ENCODE measurements at places on chromosomes 11 and 22.

GRCh38 chr11:28636033-28636432, 527.8 kb downstream of the METTL15 start:
- no peak for DNase-seq

DNA sequence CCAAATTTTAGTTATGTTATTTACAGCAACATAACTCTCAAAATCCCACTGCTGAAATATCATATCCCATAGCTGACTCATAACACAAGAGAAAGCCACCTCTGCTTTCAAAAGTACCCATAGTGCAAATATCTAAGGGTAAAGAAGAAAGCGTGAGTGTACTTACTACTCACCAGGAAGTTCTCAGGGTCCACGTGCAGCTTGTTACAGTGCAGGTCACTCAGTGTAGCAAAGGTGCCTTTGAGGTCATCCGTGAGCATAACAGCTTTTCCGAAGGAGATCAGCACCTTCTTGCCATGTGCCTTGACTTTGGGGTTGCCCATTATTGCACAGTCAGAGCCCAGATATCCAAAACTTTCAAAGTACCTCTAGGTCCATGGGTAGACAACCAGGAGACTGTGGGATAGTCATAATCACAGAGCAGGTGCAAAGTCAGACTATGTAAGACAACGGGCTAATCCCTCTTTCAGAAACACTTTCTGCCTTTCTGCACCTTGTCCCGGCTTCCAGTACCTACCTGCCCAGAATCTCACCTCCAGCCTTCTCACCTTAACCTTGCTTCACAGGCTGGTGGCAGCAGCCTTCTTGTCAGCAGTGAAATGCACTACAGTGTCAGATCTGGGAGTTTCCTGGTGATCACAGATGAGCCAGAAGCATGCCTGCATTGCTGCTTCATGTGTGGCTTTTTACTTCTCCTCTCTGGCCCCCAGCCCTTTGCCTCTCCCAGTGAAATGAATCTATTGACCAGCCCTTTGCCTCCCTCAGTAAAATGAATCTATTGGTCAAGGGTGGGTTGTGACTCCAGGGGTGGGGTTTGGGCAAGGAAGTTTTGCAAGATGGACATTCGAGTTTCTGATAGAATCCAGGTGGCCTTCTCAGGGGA, 6.5 kb downstream of the HBG1 start:
- no peak for DNase-seq

- DNase-seq, result no peak
Observed at GRCh38 chr22:44128958-44129618, 51.6 kb upstream of the PARVG start.

DNA sequence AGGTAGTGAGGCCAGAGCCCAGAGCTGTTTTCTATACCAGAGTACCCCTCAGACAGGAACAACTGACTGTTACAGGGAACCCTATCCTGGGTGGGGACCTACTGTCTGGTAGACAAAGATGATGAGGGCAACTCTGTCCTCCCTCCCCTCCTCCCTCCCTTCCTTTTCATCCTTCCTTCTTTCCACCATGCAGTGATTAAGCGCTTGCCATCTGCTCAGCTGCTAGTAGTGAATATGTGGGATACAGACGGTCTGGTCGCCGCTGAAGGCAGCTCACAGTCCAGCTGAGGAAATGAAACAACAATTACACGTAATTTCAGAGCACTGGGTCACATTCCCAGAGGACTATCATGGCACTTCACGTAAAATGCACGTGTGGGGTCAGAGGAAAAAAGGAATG, 597.1 kb downstream of the BUD13 start:
- no peak for DNase-seq

- no peak for DNase-seq
Observed at GRCh38 chr11:68565768-68566167, 105.2 kb downstream of the PPP6R3 start.

- DNase-seq, result no peak
Observed at GRCh38 chr11:45021001-45021400, 70.3 kb upstream of the TP53I11 start.

- no peak for DNase-seq
Observed at GRCh38 chr11:91086028-91086427, 863.2 kb upstream of the CHORDC1 start.

- DNase-seq, result no peak
Observed at GRCh38 chr11:117011541-117011898, 86.7 kb downstream of the SIK3 start.

DNA sequence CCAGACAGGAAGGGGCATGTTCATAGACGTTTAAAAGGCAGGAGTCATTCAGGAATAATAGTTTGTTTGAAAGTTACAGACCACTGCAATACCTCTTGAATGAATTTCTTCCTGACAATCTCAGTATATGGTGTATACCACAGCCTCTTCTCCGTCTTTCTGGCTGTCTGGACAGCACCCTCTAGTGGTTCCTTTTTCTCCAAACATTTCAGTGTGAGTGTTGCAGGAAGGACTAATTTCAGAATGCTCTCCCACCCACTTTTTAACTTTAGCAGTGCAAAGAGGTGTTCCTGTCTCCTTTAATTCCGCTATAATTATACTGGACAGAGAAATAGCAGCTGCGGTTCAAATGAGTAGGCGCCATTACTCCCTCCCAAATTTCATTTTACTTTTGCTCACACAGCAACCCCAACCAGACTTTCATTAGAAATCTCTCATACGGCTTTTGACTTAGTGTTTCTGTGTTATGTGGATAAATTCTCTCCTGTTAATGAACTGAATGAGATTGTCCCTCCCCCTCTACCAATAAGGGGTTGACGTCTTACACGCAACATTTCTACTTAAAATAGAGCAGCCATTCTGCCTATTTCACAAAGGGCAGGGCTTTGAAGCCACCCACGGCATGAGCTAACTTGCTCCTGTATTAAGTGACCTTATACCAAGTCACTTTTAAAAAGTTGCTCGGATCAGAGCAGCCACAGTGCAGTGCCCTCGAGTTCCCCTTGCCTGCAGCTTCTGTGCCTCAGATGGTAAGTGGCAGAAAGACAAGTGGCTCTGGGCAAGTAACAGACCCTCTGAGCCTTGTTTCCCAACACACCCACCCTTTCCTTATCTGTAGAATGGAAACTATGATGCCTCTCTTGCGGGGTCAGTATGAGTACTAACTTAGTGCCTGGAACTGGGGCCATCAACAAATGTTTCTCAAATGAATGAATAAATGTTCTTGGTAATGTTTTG, 368.6 kb downstream of the OPCML start:
- no peak for DNase-seq

DNA sequence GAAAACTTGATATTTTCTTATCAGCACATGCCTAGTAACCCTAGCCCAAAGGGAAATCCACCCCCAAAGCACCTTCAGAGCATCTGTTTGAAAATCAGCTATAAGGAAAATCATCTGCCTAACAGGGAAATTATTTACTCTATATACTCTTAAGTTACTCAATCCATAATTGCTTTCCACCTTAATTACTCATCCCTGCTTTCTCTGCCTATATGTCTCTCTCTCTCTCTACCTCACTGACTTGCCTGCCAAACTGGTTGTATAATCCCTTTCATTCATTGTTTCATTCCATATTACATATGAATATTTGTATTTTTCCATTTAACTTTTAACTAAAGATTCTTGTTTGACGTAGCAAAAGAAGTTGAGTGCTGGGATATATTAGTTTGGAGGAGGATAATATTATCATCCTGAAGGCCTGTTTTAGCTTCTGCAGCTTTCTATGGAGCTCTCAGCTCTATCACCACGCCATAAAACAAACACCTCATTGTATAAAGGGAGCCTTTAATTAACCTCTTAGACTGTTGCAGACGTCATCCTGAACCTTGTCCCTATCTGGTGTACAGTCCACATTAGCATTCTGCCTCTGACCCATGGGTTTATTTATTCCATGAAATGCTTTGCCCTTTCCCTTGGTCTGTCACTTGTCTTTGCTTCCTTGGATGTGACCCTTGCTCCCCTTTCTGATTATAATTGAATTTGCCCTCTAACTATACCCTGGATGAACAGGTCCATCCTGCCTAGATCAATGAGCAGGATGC, 98.9 kb downstream of the INSC start:
- no peak for DNase-seq

DNA sequence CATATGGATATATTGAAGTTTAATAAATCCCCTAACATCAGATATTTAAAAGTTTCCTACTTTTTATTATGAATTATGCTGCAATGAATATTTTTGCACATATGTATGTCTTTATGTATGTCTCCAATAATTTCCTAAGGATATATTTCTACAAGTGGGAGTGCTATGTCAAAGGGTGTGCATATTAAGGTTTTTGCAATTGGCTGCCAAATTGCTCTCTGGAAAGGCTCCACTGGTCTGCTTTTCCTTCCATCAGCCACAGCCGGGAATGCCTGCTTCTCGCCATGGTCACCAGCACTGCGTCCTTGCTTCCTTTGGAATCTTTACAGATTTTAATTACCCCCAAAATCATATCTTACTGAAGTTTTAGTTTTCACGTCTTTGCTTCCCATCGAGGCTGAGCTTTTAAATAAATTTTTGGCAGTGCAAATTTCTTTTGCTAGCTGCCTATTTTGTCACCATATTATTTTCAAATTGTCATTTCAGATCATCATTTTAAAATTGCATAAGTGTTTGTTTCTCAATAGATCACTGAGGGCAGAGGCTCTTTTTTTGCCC, 221.7 kb downstream of the SNX19 start:
- DNase-seq, result no peak

GRCh38 chr22:27557286-27558008, 244.1 kb downstream of the MN1 start:
- DNase-seq, result no peak

DNA sequence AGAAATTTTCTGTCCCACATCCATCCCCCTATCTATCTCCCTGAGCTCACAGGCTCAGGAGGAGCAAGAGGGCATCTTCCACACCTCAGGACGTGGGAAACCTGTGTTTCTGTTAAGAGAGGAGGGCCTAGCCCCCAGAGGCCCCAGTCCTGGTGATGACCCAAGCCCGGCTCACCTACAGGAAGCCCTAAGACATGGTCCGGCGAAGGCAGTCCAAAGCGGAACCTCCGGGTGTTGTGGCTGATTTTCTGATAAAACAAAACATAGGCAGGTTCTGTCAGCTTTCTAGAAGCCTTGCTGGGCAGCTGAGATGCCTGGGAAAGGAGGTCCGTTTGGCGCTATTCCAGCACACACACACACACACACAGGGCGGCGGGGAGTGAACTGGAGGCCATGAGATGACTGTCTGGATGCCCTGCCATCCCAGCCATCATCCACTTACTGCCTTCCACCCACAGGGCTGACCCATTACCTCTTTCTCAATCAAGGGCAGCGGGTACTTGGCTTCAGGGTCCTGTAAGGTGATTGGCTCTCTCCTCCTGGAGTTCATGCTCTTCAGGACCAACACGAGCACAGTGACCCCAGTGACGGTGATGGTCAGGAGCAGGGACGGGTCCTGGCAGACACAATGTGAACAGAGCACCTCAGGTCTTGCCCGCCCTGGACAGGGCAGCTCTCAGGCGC, 882 bp downstream of the CYB5R2 start:
- no peak for DNase-seq

DNA sequence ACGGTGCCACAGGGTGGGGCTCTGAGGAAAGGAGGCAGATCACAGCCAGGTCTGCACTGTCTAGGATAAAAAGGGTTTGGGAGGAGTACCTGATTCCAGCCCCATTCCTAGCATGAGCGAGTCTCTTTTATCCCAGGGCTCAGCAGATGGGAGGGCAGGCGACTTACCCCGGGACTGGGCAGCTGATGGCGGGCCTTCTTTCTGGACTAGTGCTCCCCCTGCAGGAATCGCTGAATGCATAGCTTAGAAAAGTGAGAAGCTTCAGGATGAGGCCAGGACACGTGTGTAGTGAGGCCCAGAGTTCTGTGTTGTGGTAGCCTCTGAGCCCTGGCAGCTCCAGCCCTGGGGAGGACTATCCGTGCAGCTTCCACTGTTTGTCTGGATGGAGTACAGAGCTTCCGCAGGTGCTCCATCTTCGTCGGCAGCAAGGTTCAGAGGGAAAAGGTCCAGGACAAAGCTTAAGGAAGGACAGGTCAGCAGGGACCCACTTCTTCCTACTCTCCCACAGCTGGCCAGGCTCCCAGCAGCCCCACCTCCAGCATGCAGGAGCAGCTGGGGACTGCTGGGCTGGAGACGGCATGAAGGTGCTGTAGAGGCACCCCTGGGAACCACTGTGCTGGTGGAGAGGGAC, 30.4 kb downstream of the COMMD9 start:
- no peak for DNase-seq

- DNase-seq, result no peak
Observed at GRCh38 chr11:96311120-96311568, 31.9 kb downstream of the MAML2 start.

DNA sequence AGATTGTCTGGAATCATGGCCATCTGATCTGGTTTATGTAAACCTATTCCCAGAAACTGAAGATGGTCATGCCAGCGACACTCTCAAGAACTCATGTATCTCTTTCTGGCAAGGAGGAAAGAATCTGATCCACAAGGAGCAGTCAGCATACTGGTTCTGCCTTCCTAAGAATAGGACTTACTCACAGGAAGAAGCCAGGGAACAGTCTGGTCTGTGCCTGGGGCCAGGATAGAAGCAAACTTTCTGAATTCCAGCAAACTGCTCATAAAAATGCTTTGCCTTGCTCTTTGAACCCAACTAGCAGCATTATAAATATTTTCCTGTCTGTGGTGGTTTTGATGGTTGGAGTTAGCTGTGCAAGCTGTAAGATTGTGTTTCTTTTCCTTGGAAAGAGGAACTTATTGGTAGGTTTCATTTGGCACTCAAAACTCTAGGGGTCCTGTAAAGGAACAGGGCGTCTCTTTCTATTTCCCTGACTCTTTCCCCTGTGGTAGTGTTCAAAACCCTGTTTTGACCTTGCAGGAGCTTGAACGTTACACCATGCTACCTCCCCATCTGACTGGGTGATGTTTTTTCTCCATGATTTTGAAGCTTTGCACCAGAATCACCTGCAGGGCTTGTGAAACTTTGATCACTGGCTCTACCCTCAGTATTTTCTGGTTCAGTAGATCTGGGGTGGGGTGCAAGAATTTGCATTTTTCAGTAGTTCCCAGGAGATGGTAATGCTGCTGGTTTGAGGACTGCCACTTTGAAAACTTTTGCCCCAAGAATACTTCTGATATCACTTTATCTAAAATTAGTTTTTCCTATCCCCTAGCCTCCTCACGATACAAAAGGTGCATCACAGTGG, 627.8 kb upstream of the ANO5 start:
- DNase-seq, result no peak

Measured in SIG-M5 (cell line).